ENCODE measurements at places on chromosomes 2 and 18. TPM values are rescaled to one million over a fixed set of nuclear protein-coding genes. Genes with fewer than 3 reads are reported as not detected.

DNA sequence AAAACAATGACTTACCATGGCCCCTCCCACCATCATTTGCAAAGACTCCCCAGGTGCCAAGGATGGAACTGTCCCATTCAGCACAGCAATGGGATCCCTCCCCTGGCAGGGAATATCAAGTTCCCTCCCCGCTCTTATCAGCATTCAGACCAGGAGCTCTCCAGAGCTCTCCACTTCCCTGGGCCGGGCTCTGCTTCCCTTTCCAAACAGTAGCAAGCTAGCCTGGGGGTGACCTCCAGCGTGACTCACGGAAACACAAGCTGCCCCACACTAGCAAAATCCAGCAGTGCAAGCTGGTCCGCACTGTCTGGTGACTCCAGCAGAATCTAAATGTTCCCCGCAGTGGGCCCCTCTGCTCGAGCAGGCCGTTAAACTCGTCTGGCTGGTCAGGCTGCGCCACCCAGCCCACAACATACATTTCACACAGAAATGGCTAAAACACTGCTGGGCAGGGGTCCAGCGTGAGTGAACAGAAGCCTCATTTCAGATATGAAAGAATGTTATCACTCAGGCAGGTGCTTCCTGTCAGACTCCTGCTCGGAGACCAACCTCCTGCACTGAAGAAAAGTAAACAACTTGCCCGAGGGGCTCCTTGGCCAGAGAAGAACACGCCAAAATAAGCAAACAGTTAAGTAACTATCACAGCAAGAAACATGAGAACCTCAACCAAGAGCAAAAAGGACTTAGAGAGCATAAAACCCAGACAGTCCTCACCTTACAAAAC is 33.9 kb downstream of the STAT1 start:
- peak overlapping the region; percentile 76 for H3K27ac ChIP-seq
- no peaks in the 10 kb centered on the region for H3K27me3 ChIP-seq
- peak; percentile 79 for DNase-seq

DNA sequence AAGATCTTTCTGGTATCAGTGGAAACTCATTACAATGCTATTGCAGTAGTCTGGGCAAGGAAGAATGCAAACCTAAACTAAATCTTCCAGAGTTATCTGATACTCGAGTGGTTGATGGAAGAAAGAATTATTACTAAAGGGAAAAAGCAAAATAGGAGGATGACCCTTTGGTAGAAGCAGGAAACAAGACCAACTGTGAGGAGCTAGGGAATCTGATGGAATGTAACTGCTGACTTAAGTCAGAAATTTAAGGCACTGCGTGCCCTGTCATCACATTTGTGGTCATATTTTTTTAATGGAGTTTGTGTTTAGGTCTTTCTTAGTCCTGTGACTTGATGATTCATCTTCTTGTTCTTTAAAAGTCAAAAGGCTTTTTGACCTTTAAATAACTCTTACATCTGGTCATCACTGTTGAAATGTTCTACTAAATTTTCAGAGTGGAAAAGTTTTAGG is 36.5 kb upstream of the ARMC9 start:
- no peaks in the 10 kb centered on the region for H3K27me3 ChIP-seq
- H3K4me1 ChIP-seq, result no peaks in the 10 kb centered on the region
- DNase-seq, result no peak
- no peak overlapping the region for H3K4me3 ChIP-seq

DNA sequence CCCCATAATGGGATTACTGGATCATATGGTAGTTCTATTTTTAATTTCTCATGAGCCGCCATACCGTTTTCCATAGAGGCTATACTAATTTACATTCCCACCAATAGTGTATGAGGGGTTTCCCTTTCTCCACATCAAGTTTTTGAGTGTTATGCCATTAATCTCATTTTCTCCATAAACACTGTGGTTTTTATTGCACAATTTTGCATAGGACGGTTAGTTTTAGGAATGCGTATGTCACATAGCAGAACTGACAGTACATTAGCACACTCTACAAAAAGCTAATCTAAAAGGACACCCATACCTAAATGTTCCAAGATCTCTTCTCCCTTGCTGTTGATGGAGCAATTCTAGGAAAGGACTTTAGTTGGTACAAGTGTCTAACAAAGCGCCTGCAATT is 32.5 kb downstream of the DARS1 start:
- no peaks in the 10 kb centered on the region for H3K27me3 ChIP-seq
- H3K4me1 ChIP-seq, result no peaks in the 10 kb centered on the region
- no peak overlapping the region for H3K4me3 ChIP-seq
- no peak overlapping the region for H3K27ac ChIP-seq
- no peaks in the 10 kb centered on the region for H3K36me3 ChIP-seq

Gene RPIA
- total RNA-seq, result 10.4 TPM

DNA sequence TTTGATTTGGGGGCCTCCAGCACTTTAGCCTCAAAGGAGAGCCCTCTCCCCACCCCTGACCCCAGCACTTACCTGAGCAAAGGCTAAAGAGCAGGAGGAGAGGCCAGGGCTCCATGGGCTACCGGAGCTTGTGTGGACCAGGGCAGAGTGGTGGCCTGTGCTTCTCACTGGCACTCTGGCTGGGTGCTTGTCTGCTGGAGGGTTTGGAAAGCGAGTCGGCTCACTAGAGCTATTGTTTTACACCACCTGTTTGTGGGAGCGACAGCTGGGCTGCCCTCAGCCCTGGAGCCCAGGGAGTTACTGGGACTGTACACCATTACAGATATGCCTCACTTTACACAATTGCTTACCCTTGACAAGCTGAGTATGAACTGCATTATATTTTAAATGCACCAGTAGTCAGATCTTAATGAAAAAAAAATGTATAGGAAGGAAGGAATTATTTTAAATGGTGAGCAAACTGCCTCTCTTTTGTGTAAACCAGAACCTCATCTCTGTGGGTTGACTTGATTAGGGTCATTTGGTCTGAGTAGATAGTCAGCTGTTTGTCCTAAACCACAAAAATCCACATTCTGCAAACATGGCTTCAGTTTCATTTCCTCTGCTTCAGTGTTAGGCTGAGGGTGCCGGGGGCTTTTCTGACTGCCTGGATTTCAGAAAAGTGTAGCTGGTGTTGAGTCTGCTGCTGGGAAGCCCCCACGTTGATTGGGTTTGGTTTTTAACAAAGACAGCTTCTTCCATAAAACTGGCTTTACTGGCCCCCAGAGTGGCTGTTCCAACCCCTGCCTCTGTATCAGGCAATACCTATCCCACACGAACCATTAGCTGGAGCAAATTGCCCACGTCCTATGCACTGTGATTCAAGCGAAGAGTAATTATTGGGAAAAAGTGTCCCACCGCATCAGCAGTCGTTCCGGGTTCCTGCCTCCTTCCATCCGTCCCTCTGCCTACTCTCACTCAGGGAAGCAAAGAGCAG is at the start of gene CHRNA1:
Gene CHRNA1 (minus strand): TSS at position 193 of the 976 bp plus-strand sequence. CDS start 78 bp downstream, at position 115.
- no peaks in the 10 kb centered on the region for H3K27me3 ChIP-seq
- H3K27ac ChIP-seq, result peak within 1 kb of the TSS; percentile 78
- no peak for DNase-seq
- H3K4me3 ChIP-seq, result peak within 1 kb of the TSS; percentile 40
- H3K4me1 ChIP-seq, result no peaks in the 10 kb centered on the region

Gene RETREG2
- 79.7 TPM for total RNA-seq

GRCh38 chr18:32920796-32921787 is 148.3 kb upstream of the KLHL14 start:
- no peaks in the 10 kb centered on the region for H3K36me3 ChIP-seq
- no peaks in the 10 kb centered on the region for H3K27me3 ChIP-seq
- no peaks in the 10 kb centered on the region for H3K4me1 ChIP-seq
- no peak for DNase-seq

GRCh38 chr2:178242552-178242883 is 48.2 kb downstream of the OSBPL6 start:
- DNase-seq, result no peak
- no peak overlapping the region for H3K4me3 ChIP-seq
- H3K4me1 ChIP-seq, result no peaks in the 10 kb centered on the region

DNA sequence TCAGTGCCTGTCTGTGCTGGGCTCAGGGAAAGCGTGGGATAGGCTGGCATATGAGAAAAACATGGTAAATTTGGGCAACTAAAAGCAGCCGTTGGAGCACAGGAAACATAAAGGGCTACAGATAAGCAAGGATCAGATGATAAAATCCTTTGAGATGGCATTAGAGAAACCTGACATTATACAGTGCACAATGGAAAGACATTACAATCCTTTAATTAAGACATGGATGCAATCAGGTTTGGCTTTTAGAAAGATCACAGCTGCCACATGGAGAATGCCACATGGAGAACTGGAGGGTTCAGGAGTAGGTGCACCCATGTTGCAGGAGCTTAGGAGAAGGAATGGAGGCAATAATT is 117.3 kb downstream of the CDC42EP3 start:
- no peak for DNase-seq
- no peak overlapping the region for H3K4me3 ChIP-seq
- H3K27ac ChIP-seq, result no peak overlapping the region
- no peaks in the 10 kb centered on the region for H3K27me3 ChIP-seq
- no peaks in the 10 kb centered on the region for H3K36me3 ChIP-seq

GRCh38 chr2:221156062-221156734 is 415.9 kb downstream of the EPHA4 start:
- no peak overlapping the region for H3K27ac ChIP-seq
- no peak overlapping the region for H3K4me3 ChIP-seq
- no peak for DNase-seq
- no peaks in the 10 kb centered on the region for H3K36me3 ChIP-seq

DNA sequence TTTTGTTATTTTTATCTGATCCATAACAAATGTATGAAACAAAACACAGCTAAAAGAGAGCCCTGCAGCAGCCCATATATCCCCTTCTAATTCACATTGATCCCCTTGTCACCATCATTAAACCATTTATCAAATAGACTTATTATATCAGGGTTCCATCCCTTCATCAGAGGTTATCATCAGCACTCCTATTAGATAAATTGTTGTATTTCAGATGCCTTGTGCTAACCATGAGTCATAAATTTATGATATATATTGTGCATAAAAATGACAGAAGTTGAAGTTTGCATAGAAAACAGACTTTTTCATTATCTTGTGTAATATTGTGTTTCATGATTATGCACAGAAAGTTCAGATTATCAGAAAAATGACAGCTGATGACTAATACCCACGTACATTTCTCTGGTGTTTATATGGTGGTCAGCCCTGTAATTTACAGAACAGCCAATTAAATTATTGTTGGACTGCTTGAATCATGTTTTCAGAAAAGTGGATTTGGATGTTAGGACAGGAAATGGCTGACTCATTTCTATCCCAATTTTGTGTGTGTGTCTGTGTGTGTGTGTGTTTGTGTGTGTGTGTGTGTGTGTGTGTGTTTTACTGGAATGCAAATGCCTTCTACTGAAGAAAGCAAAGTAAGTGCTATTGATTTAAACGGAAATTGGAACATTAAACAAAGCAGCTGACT is 80.9 kb downstream of the PPP1R1C start:
- H3K4me3 ChIP-seq, result no peak overlapping the region
- no peaks in the 10 kb centered on the region for H3K4me1 ChIP-seq
- no peak overlapping the region for H3K27ac ChIP-seq
